ENCODE measurements at places on chromosomes 16 and 17.

- DNase-seq = no peak
Observed at GRCh38 chr16:75109732-75110243, 6.8 kb downstream of the LDHD start.

GRCh38 chr16:48282636-48283263 lies 35.4 kb upstream of the ABCC11 start:
- DNase-seq = no peak

- no peak for DNase-seq
Observed at GRCh38 chr17:49290690-49291359, 60.2 kb upstream of the PHOSPHO1 start.

DNA sequence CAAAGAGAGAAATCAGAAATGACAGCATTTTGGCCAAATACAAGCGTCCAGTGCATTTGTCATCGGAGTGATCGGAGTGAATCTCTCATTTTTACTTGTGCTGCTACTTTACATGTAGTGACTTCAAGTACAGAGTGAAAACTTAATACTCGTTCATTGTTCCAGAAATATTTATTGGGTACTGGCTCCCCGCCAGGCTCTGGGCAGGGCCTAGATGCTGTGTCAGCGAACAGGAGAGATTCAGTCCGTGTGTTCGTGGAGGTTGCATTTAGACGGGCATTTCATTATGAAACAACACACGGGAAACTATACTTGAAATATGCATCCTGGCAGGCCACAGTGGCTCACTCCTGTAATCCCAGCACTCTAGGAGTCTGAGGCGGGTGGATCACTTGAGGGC lies 727.2 kb upstream of the RBFOX1 start:
- DNase-seq = no peak

DNA sequence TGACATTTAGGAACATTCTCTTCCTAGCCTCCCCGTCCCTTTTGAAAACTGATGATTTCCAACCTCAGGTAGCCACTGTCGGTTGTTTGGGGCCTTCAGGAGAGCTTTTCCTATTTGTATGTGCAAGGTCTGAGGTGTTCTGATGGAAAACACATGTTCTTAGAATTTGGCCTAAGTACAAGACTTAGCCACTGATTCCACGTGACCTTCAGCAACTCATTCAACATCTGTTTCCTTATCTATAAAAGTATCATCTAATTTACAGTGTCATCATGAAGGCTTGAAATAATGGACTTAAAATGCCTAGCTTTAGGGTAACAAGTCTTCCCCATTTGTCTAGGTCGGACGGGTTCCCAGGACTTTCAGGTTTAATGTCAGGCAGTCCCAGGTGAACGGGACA lies 259.3 kb downstream of the SOX9 start:
- no peak for DNase-seq

- DNase-seq = no peak
Observed at GRCh38 chr16:69340095-69340644, 598 bp downstream of the NIP7 start.

GRCh38 chr16:5882087-5882640 lies 784.6 kb upstream of the EEF2KMT start:
- no peak for DNase-seq

DNA sequence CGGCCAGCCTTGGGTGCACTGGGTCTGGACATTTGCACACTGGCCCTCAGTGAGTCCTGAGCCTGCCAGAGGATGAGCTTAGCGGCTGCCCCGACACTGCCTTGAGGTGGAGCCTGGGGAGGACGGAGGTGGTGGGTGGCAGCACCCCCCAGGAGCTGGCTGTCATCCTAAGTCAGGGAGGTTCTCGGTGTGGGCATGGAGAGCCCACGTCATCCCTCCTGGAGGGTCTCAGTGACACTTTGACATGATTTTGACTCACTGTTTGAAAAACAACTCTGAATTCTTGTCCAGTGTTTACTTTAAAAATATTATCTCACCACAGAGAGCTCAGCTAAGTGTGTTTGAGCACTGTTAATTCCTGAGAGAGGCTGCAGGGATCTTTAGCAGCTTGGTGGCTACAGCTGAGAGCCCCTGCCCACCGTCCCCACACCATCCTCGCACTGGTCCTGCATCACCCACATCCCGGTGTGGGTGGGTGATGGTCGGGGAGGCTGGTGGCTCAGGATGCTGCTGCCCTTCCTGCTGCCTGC lies 63.1 kb downstream of the BANP start:
- no peak for DNase-seq

GRCh38 chr16:22235839-22236745 lies 30.0 kb downstream of the EEF2K start:
- no peak for DNase-seq

GRCh38 chr17:79487149-79487548 lies 123.7 kb downstream of the RBFOX3 start:
- DNase-seq = no peak

GRCh38 chr17:81034168-81034777 lies 678 bp upstream of the BAIAP2 start:
- DNase-seq = no peak

GRCh38 chr16:29943846-29944799 lies 17.8 kb upstream of the TMEM219 start:
- no peak for DNase-seq

DNA sequence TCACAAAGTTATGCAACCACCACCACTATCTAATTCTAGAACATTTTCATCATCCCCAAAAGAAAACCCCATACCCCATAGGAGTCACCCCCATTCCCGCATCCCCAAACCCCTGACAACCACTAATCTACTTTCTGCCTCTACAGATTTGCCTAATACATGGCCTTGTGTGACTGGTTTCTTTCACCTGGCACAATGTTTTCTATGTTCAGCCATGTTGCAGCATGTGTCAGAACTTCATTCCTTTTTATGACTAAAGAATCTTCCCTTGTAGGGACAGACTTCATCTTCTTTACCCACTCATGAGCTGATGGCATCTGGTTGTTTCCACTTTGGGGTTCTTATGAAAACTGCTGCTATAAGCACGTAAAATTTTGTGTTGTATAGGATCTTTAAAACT lies 34.6 kb downstream of the CYTH1 start:
- no peak for DNase-seq

- DNase-seq = no peak
Observed at GRCh38 chr16:52404546-52404945, 142.4 kb downstream of the TOX3 start.

DNA sequence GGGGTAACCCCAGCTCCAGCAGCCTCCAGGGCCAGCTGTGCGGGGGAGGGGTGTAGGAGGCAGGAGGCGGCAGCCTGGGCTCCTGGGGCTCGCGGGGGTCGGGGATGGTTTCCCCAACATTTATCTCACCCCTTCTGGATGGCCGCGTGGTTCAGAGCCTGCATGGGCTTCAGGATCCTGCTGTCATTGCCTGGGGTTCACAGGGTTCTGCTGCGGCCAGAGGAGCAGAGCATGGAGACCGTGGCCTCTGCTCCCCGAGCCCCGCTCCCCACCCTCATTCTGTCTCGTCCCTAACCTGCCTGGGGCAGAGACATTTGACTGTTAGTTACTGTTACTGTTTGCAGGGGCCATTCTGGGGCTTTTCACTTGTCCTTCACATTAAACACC lies 4.9 kb downstream of the MYADML2 start:
- DNase-seq = no peak

DNA sequence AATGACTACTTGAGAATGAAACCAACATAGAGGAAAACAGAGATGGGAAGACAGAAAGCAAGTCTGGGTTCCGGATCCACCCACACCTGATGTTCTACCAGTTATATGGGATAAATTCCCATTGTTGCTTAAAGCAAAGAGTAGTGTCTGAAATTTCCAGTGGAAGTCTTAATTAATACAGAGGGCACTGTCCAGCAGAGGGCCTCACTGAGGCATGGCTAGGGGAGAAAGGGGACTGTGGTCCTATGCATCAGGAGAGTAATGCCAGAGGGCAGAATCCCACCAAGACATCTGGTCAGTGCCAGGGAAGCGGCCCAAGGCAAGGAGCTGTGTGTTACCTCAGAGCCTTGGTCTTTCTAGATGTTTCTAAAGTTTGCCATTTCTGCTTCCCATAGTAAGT lies 7.5 kb upstream of the UMOD start:
- DNase-seq = no peak

DNA sequence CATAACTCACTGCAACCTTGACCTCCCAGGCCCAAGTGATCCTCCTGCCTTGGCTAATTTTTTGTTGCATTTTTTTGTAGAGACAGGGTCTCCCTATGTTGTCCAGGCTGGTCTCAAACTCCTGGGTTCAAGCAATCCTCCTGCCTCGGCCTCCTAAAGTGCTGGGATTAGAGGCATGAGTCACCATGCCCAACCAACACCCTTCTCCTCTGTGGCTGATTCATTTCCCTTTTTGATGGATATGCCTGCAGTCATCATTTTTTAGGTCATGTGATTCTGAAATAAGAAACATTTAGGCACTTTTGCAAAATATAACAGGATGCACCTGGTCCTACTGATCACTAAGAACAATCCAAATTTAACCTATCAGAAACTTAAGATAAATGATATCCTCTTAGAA lies 44.0 kb upstream of the YPEL2 start:
- DNase-seq = no peak

DNA sequence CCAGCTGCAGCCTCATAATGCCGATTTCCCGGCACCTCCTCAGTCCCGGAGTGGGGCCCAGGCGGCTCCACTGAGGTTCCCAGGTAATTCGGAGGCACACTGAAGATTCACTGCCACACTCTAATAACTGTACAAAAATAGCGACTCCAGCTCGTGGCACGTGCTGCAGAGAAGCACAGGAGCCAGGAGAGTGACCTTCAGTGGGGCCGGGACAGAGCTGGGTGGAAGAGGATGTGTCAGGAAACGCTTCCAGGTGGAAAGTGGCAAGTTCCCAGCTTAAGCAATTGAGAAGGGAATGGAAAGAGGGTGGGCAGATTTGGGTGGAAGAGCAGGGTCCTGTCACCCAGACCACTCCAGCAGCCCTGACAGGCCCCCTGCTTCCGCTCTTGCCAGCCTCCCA lies 3.1 kb upstream of the TRAP1 start:
- no peak for DNase-seq

DNA sequence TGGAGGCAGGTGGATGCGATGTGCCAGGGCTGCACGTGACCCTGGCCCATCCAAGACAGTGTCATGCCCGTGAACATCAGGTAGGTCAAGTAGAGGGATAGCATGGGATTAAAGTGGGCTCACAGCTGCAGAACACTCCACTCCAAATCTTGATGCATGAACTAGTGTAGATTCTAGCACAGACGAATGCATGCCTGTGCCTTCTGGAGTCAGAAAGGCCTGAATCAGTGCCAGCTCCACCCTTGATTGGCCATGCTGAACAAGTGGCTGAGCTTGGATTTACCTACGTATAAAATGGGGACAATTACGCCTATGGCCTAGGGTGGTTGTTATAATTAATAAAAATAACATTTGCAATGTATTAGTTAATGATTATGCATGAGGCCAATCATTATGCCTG lies 10.6 kb downstream of the IRX3 start:
- no peak for DNase-seq

GRCh38 chr16:89422527-89422904 lies 67.8 kb downstream of the ANKRD11 start:
- DNase-seq = no peak

- DNase-seq = no peak
Observed at GRCh38 chr16:79571903-79572535, 28.5 kb downstream of the MAF start.

- DNase-seq = no peak
Observed at GRCh38 chr16:26189536-26189935, 497.8 kb downstream of the HS3ST4 start.

DNA sequence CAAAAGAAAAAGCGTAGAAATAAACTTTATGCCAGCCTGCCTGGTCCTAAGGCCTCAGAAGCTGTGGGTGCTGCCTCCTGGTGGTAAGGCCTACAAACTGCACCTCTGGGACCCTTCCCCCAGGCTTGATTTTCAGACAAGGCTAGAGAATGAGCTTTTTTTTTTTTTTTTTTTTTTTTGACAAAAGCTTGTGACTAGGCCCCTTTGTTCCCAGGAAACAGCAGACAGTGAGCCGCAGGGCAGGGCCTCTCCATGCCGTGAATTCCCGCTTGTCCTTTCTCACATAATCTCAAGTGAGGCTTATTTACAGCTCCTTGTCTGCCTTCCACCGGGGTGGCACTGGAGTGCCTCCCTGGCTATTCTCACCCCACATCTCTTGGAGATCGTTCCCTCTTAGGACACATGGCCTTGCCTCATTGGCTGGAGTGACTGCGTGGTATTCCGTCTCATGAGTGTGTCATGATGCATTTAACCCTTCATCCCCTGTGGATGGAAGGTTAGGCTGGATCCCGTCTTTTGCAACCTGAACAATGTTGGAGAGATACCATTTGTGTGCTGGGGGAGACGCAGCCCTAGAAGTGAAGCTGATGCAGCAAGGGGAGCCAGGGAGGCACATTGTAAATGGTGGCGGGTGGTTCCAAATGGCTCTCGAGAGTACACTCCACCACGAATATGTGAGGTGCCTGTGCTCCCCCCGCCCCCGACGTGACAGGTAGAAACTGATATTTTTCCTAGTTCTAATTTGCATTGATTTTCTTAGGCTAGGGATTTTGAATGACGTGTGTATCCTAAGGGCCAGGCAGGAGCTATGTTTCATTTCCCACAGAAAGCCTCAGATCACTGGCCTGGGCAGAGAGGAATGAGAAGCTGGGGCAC lies 49.6 kb downstream of the USP22 start:
- peak; percentile 33 for DNase-seq

- DNase-seq = no peak
Observed at GRCh38 chr17:19327031-19327783, 35.3 kb downstream of the B9D1 start.

DNA sequence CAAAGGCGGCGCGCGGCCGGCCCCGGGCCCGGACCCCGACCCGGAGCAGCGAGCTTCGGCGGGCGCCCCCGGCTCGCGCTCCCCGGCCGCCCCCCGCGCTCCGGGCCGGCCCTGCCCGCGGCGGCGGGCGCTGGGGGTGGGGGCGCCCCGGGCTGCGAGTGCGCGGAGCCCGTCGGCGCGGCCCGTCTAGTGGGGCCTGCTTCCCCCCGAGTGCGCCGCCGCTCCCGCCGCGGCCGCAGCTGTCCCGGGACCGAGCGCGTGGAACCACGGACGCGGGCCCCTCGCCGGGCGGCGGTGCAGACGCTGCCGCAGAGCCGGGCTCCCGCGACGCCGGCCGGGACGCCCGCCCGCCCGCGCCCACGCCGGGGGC lies 308 bp downstream of the ADCY9 start:
- no peak for DNase-seq

- no peak for DNase-seq
Observed at GRCh38 chr16:76114681-76115080, 162.5 kb upstream of the CNTNAP4 start.

DNA sequence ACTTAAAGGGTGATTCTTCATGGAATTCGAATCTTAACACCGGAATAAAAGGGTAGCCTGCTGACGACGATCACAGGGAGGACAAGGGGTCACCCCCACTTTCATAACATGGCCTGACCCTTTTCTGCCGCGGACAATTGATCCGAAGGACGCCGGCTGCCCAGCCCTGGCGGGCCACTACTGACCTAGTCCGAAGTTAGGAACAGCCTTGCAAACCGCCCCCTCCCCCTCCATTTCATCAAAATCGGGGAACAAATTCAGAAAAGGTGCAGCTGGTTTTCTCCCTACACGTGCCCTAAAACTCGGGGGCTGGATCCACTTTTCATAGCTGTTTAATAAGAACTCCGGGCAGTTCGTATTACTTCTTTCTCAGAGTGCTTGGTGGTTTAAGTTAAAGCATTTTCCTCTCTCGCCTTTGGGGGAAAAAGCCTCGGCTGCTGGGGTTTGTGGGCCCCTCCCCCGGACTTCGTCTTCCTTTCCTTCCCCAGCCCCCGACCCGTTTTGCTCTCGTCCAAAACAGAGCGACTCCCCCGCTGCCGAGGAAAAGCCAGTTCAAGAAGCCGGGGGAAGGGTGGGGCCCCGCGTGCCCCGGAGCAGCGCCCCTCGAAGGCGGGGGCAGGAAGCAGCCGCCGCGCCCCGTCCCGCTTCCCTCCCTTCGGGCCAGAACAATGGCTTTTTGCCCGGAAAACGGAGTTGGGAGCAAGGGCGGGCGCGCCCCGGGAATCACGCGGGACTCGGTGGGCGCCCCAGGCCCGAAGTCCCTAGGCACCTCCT lies 641 bp upstream of the CBX2 start:
- no peak for DNase-seq

All from stimulated activated CD8-positive, alpha-beta memory T cell treated with anti-CD3 and anti-CD28 coated beads, Interleukin-4, amount 100 ng/mL, for 1 hour (primary cell).